ENCODE measurements at places on chromosomes 2 and 18.

DNA sequence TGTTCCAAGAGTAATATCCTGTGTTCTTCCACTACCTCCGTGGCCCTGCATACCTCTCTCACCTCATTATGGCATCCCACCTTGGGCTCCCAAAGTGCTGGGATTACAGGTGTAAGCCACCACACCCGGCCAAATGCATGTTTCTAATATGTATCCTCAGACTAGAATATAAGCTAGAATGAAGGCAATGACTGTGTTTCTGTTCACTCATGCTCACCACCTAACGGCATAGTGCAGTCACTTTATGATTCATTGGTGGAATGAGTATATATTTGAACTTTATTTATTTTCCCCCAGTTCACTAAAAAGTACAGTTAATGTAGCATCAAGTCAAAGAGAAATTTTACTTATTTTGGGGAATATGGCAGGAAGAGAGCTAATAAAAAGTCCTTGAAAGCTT, 11.3 kb downstream of the PIGN start:
- no peak for DNase-seq

DNA sequence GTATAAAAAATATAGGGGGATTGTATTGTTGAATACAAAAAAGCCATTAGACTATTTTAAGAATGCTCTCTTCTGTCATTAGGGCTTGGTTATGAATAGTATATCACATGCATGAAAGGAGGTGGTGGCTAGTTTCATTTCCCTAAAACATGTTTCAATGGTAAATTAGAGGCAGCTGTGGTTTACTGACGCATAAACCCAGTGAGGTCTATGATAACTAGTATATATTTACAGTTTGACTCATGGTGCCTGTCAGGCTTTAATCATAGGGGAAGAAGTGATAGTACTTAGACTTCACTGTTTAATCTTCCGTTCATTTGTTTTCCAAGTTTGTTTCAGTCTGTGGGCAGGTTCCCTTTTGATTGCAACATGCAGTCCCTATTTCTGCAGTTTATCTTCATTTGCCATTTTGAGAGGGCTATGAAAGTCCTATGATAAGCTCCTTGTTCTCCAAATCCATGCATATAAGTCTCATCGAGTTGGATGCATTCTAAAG, 55.1 kb upstream of the MAP4K3 start:
- peak; percentile 94 for DNase-seq

DNA sequence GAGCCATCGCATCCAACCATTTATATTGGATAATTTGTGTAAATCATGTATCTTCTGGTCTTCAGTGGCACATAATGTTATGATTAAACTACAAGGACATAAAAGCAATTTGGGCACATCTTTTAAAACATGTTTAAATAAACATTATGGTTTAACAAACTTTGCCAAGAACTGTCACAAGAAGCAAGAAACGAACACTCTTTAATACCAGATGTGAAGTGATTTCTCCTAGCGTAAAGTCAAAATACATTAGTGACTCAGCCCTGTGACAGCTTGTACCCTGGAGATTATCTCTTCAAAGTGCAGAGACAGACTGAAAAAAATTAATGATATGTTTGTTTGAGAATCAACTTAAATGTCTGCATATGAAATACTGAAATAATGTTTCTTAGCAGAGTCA, 39.9 kb downstream of the DSEL start:
- peak; percentile 65 for DNase-seq

DNA sequence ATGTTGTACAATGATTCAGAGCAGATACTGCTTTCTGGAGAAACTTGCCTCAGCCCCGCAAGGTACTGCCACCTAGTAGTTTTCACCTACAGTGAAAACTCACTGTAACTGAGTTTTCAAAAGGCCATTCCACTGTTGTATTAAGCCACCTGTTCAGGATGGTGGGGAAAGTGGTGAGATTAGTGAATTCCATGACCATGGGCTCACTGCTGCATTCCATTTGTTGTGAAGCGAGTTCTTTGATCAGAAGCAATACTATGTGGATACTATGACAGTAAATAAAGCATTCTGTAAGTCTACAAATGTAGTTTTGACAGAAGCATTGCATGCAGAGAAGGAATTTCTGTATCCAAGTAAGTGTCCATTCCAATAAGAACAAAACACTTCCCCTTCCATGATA, 113.6 kb downstream of the LAMA3 start:
- no peak for DNase-seq

DNA sequence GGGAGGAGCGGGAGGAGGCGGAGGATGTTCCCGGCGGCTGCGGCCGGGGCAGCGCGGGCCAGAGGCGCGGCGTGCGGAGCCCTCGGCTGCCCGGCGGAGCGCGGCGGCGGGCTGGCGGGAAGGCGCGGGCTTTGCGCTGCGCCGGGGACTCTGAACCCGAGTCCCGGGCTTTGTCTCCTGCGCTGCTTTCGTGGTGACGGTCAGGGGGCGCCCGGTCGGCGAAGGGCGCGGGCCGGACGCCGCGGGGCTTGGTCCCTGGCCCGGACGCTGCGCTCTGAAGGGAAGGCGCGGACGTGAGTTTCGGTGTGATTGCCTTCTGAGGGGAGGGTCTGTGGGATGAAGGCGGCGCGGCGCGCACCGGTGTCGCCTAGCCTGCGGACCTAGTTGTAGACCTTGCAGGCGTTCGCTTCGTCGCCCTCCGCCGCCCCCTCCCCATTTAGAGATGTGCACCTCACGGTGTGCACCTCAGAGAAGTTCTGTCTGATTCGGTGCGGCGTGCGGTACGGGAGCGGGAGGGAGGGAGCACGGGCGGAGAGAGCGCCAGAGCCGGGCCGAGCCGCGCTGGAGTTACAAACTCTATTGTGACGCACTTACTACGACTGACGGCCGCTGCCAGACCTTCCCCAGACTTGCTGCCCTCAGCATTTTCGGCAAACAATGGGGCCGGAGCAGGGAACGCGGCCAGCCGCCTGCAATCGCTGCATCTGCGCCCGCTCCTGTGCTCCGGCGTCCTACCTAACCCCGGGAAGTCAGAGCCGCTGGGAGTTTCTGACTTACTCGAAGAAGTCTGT, 2.1 kb downstream of the BCL2L11 start:
- peak; percentile 80 for DNase-seq

- peak; percentile 82 for DNase-seq
Observed at GRCh38 chr2:168157926-168158325, 89.5 kb downstream of the STK39 start.

DNA sequence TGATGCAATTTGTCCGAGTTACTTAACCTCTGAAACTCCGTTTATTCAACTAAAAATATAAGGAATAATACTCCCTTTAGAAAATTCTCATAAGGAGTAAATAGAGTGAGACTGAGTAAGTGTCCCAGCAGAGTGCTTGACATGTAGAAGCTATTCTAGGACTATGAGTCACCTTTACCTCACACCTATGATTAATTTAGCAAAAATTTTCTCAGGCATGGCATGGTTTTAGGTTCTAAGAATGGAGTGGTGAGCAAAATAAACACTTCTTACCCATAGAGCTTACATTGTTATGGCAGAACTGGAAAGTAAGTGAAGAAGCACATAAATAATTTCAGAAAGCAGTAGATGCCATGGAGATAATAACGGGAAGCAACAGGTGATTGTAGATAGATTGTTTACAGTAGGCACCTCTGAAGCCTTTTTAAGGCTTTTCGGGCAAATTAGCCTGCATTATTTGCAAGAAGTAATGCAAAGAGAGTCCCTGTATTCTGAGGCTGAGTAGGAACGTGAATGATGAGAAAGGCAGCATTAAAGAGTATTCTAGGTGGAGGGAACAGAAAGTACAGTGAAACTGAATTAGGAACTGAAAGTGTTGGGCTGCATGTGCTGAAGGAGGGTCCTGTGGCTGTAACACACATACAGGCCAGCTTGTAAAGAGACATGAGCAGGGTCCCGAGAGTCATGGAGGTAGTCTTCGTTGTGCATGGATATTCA, 209.2 kb downstream of the ZNF407 start:
- DNase-seq: peak; percentile 88

- DNase-seq: no peak
Observed at GRCh38 chr2:239684996-239685395, 284.2 kb upstream of the HDAC4 start.

DNA sequence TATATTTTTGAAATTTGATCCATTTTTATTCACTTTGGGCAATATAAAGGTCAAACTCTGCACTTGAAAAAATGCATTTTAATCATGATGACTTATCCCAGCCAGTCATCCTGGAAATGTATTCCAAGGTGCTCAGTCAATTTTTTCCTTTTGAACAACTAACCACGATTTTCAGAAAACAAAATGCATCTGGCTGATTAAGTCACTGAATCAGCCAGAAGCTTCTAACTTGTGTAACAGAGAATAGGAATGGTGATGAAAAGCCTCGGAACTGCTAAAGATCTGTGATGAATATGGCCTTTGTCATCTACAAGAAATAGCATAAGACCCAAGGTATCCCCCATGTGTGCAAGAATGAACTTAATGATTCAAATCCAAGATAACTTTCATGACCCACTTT, 572.7 kb downstream of the EPHA4 start:
- no peak for DNase-seq

GRCh38 chr18:43277164-43277600, at the start of gene SYT4:
Gene SYT4, minus strand, starts transcription at chr18:43277490. Its CDS starts 209 bp downstream, at chr18:43277281.
- DNase-seq: peak; percentile 9

- peak; percentile 37 for DNase-seq
Observed at GRCh38 chr2:207362716-207363115, 167.0 kb upstream of the CREB1 start.

- peak; percentile 48 for DNase-seq
Observed at GRCh38 chr2:20781656-20782265, 41.1 kb downstream of the LDAH start.

GRCh38 chr2:38131676-38132075, 55.7 kb upstream of the CYP1B1 start:
- no peak for DNase-seq

DNA sequence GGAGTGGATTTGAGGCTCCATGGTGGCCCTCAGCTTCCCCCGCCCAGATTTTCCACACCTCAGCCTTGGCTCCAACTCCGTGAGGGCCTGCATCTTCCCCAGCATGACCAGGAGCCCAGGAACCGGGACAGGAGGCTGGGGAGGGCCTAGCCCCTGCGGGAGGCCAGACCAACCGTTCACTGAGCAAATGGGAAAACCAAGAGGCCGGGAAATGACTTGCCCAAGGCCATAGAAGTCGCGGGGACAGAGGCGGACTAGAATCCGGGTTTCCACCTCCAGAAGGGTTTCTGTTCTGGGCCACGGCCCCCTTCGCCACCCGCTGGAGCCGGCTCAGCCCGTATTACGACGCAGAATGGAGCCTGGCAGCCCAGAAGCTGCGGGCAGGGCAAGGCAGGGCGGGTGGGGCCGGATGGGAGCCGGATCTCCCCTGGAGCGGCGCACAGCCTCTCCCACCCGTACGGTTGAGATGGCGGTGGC, 7.9 kb upstream of the CRYBA2 start:
- no peak for DNase-seq

DNA sequence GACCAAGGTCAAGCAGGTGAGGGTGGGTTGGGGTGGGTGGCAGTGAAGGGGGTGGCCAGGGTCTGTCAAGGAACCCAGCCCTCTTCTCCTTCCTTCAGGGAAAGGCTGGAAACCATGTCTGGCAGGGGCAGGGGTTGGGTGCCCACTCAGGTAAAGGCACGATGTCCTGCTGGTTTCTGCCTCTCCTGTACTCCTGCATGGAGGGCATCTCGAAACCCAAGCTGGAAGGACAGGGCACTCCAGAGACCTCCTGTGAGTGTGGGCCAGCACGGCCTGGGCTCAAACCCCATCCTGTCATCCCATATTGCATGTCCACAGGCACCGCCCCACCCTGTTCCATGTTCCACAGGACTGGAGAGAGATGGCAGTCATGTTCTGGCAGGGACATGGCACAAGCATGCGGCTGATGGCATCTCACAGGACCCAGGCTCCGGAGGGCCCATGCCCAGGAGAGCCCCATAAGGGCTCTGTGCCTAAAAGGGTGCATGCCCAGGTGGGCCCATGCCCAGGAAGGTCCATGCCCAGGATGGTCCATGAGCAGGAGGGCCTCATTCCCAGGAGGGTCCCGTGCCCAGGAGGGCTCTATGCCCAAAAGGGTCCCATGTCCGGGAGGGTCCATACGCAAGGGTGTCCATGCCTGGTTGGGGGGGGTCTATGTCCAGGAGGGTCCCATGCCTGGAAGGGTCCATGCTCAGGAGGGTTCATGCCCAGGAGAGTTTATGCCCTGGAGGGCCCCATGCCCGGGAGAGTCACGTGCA, 6.4 kb downstream of the GPR35 start:
- no peak for DNase-seq

Data from EH (cell line).